HT1080 (cell line): ENCODE measurements at places on chromosomes 7 and 10.

- DNase-seq, result no peak
These were observed 357.2 kb downstream of the SH2D4B start for GRCh38 chr10:80894797-80895467.

GRCh38 chr7:119681336-119681735 is 591.6 kb upstream of the KCND2 start:
- no peak for DNase-seq

GRCh38 chr10:14585287-14586193 is 189.2 kb downstream of the FAM107B start:
- DNase-seq, result no peak

DNA sequence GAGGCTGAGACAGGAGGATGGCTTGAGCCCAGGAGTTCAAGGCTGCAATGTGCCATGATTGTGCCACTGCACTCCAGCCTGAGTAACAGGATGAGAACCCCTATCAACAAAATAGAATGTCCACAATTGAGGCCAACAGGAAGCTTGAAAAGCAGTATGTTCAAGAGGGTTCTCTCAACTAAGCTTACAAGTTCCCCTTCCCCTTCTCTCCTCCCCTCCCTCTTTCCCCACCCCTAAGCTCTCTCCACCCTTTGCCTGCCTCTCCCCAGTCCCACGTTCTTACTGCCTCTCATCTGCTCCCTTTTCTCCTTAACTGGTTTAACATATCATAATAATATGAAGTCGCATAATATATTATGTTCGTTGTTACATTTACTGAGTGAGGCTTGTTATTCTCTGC is 35.4 kb downstream of the KIAA1549 start:
- no peak for DNase-seq

DNA sequence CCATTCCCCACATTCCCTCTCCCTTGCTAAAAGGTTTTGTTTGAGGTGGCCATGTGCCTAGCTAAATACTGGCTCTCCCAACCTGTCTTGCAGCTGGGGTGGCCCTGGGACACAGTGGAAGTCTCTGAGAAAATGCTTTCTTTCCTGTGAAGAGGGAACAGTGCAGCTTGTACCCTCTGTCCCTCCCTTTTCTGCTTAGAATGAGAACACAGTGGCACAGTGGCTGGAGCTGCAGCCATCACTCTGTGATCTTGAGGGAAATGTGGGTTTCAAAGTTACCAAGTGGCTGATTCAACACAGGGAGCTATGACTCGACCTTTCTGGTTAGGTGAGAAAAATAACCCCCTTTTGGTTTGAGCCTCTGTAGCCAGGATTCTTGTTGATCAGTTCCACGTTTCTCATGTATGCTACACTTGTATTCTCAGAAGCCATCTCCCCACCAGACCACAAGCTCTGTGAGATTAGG is 62.7 kb upstream of the CARD11 start:
- no peak for DNase-seq

GRCh38 chr10:48266528-48266927 is 8.0 kb downstream of the FRMPD2 start:
- no peak for DNase-seq

DNA sequence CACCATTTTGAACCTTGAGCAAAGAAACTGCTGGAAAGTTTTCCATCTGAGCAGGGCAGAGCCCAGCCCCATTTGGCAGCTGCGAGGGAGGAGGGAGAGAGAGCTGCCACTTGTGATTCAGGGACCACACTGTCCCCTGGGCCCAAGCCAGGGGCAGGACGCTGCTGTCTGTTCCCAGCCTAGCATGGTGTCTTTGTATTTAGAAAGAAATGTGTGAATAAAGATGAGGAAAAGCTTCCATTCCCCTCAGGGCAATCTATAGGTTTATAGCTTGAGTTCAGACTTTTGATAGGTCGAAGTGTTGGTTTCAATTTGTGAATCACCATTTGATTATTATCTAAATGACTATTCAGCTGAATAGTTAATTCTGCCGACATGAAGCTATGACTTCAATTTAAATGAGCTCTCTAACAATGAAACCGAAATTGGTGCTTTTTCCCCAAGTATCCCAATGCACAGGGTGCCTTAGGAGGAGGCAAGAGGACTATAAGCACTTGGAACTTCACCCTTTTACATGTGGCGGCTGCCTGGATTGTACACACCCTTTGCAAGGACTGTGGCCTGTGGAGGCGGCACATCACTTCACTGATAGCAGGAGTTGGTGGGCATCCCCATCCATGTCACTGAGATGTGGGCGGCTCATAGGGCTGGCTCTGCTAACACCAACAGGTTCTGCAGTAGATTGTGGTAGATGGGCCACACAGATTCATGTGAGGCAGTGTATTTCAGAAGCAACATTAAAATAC is 223.5 kb downstream of the CCDC3 start:
- DNase-seq, result no peak

DNA sequence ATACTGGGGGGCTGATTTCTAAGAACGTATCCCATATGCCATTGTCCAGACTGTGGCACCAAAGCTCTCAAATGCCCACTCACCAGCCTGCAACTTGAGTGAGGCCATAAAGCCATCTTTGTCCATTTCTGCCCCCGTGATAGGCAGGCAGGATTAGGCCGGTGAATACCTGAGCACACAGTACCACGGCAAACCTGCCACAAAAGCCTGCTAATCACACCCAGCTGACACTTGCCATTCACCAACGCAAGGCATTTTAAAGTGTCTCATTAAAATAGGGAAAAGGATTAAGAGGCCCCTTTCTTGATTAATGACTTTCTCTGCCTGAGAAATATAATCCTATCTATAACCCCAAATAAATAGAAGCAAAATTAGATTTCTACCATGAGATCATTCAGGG is 111.4 kb upstream of the NANOS1 start:
- no peak for DNase-seq

DNA sequence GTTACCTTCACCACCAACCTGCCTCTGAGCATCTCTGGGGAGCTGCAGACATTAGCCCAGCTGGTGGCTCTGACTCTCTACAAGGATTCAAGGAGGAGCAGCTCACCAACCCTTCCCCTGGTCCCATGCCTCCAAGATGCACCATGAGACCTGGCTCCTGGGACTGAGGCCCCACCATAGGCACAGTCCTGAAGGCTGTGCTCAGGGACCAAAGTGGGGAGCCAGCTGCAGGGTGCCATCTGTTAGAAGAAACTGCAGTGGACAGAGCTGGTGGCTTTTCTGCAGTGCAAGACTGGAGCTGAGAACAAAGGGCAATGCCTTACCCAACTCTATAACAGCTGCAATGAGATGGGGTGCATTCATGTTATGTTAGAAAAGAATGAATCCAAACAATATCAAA is 581.6 kb downstream of the TCERG1L start:
- DNase-seq, result no peak

- peak; percentile 65 for DNase-seq
These were observed 866.3 kb downstream of the ANKRD7 start for GRCh38 chr7:119090851-119091250.

DNA sequence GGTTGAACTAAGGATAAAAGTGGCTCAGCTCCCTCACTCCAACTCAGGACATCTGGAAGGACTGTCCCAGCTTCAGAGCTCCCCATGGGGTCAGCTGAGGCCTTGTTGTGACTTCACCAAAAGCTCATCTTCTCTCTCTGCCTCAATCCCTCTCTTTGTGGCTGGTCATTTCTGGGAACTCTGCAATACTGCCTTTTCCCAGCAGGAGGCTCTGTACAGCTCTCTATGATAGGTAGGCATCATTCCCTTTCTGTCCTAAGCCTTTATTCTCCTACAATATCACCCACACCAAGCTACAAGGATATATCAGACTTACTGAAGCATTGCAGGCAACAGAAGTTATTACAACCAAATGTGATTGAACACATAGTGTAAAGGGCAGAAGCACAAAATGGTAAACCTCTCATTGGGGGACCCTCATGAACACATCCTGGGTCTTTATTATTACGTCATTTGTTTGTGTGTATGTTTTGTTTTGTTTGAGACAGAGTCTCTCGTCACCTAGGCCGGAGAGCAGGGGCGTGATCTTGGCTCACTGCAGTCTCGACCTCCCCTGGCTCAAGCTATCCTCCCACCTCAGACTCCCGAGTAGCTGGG is 36.7 kb upstream of the PRPS1L1 start:
- peak; percentile 26 for DNase-seq

- no peak for DNase-seq
These were observed 160.0 kb downstream of the NEBL start for GRCh38 chr10:20737107-20737506.

- DNase-seq, result no peak
These were observed 159.6 kb upstream of the CHST15 start for GRCh38 chr10:124253006-124253405.

DNA sequence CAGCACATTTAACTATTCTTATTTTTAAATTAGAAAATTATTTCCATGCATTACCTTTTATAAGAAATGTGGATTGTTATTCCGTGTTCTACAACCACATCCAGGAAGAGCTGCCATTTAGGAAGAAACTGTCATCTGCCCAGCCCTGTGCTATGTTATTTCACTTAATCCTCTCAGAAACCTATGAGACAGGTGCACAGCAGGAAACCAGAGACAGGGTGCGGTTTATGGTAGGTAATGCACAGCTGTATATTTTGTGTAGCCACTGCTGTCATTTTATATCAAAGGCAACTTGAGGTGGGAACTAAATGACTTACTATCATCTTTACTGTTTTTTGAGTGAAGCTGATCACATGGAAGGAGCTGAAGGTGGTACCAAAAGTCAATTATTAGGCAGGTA is 232.3 kb downstream of the MAGI2 start:
- no peak for DNase-seq

DNA sequence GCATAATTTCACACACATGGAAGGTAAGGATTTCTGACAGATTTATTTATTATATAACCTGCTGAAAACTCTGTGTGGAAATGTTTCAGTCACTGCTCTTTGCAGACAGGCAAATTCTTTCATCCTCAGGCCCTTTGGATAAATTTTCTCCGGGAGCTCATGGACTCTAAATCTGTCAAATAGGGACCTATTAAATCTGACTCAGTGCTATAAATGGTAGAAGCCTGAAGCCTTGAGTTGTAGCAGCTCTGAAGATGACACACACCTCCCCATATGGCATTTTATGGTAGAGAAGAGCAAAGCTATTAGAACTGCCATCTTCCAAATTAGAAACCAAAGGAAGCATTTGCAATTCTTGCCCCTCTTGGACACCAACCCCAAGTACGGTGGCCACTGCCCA is 808.7 kb downstream of the XPNPEP1 start:
- DNase-seq, result no peak

DNA sequence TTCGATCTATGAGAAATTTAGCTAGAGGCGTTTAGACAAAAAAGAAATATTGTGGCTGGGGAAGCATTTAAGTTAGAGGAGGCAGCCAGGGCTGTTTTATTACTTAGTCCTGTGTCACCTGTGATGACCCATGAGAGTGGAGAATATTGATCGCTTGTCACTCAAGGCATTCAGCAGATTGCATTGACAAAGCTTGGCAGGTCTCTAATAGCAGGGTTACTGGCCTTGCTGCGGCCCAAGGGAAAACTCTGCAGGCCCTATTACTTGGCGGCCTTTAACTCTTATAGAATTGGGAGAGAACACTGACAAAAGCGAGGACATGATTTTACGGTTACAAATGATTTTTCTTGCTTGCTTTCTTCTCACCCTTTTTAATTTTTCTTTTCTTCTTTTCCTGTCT is 473.5 kb downstream of the AUTS2 start:
- no peak for DNase-seq

DNA sequence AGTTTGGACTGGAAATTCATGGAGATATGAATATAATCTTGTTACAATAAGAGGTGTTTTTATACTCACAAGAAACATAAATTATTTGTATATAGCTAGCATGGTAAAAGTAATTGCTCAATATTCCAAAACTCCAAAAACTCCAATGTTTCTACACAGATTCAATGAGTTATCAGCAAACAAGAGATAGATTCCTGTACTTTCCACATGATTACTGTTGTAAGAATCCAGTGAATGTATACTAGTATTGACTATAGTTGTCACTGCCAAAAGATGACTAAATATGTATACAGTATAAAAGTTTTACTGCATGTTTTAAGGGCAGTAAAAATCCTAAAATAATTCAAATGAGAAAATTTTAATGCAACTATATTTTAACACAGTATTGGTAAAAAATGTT is 10.7 kb downstream of the ATOH7 start:
- DNase-seq, result no peak

- DNase-seq, result peak; percentile 81
These were observed 156.6 kb downstream of the CCDC3 start for GRCh38 chr10:12844811-12845483.

DNA sequence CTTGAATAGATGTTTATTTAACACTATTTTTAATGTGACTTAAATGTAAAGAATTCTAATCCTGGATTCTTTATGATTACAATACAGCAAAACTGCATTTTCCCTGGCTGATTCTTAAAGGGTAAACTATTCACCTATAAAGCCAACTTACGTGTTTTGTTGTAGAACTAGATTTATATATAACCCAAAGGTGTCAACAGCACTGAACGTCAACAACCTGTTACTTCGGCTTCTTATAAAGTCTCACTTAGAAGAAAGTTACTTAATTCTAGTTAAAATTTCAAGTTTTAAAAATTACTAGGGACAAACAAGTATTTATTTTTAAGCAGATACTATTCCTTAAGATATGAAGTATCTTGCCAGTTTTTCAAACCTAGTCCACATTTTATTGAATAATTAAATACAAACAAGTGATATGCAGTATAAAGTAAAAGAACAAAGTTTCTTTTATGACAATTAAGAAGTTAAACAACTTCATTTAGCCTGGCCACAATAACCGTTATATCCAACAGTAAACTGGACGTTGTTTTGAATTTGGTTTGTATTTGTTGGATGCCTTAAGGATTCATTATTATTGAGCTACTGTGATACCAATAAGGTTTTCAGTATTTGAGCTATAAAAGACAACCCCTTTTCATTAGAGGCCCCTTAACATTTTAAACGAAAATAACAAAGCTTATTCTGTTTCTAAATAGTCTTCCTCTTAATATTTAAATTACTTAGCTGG is 83.1 kb downstream of the SNX10 start:
- no peak for DNase-seq

DNA sequence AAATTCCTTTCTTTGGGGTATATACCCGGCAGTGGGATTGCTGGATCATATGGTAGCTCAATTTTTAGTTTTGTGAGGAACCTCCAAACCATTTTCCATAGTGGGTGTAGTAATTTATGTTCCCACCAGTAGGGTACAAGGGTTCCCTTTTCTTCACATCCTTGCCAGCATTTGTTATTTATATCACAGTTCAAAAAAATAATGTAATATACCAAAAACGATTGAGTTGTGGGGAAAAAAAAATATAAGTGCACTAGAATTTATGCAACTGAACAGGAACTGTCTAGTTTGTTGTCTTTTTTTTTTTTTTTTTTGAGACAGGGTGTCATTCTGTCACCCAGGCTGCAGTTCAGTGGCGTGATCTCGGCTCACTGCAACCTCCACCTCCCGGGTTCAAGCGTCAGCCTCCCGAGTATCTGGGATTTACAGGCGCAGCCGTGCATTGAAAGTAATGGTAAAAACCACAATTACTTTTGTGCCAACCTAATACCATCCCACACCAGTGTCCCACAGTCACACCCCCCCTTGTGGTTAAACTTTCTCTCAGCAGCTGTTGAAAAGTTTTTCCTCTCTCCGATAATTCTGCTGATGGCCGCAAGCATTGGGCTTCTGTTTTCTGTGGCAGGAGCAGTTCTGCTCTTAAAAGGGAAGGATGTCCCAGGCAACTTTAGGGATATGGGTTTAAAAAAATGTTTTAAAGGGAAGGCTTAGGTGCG is 6.8 kb upstream of the LAT2 start:
- DNase-seq, result peak; percentile 58
